ENCODE measurements at places on chromosomes 5 and 9.

DNA sequence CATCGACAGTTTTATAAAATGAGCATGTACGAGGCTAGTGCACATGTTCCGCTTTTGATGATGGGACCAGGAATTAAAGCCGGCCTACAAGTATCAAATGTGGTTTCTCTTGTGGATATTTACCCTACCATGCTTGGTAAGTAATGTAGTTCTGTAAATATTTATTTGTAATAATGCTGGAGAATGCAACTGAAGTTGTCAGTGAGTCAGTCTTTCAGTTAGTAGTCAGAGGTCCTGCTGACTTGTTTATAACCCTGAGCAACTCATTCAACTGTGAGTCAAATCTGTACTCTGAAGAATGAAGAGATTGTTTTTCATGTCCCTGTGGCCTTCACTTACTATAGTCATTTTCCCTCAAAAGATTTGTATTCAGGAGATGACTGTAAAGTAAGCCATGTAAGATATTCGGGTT lies 28.4 kb upstream of the GPR150 start:
- peak; percentile 8 for DNase-seq

GRCh38 chr5:176781054-176781375 lies 29.3 kb upstream of the UNC5A start:
- DNase-seq, result no peak

- DNase-seq, result no peak
These were observed 104.3 kb upstream of the PTGER4 start for GRCh38 chr5:40575411-40575810.

- DNase-seq, result no peak
These were observed 8.0 kb downstream of the NTNG2 start for GRCh38 chr9:132169672-132170392.

DNA sequence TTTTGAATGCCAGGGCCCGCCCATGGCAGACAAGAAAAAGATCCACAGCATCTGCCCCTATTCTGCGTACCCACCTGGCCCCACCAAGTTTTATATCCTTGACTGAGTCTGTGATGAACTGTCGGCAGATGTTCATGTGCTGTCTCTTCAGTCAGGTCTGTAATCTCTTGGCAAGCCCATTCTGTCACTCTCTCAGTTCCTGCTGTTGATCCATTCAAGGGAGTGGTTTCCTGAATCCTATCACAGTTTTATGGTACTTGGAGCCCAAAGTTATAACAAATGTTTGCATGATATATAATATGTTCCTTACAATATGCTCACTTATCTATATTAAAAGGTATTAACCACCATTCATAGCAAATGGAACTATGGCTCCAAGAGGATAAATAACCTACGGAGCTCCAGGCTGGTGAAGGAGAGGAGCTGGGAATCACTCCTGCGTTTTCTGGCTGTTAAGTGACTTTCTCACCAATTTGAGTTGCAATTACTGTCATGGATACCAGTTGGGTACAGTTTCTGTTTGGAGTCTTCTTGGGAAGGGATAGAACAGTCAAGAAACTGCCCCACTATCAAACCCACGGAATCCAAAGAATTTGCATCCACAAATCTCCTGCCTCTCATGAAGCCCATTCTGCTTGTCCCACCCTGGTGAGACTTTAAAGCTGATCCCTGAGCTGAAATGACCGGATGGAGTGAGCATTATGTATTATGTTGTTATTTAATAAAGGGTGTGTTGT lies 103.4 kb upstream of the SPRY4 start:
- no peak for DNase-seq

GRCh38 chr5:16536246-16536645 lies 70.6 kb upstream of the ZNF622 start:
- no peak for DNase-seq

DNA sequence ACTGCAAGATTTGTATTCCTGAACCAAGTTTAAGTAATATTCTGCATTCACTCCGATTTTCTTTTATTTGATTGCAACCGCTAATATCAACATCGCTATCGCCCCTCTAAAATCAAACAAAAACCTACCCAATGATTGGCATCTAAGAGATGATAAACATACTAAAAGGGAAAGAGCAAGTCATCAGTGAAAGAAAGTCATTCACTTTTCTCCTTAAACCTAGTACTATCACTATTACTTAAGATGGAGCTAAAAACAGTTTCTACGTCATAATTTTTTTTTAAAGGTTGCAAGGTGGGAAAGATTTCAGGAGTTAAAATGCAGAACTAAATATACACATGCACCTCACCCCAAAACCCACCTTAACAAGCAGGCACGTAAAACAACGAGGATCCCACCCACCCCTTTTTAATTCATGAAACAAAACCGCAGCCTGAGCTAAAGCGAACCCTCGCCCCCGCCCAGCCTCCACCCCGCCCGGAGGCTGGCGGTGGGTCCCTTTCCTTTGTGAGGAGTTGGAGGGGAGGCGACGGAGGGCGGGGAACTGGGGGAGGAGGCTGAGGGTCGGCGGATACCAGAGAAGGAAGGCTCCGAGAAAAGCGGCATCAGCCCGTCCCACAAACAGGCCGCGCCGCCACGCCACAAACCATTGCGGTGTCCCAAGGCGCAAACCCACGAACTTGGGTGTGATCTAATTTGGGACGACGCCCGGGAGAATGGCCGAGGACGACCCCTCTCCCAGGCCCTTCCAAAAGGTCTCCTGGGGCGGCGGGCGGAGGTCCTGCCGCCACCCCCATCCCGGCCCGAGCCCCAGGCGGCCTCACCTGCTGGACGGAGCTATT lies 861 bp downstream of the UBQLN1 start:
- DNase-seq, result no peak

DNA sequence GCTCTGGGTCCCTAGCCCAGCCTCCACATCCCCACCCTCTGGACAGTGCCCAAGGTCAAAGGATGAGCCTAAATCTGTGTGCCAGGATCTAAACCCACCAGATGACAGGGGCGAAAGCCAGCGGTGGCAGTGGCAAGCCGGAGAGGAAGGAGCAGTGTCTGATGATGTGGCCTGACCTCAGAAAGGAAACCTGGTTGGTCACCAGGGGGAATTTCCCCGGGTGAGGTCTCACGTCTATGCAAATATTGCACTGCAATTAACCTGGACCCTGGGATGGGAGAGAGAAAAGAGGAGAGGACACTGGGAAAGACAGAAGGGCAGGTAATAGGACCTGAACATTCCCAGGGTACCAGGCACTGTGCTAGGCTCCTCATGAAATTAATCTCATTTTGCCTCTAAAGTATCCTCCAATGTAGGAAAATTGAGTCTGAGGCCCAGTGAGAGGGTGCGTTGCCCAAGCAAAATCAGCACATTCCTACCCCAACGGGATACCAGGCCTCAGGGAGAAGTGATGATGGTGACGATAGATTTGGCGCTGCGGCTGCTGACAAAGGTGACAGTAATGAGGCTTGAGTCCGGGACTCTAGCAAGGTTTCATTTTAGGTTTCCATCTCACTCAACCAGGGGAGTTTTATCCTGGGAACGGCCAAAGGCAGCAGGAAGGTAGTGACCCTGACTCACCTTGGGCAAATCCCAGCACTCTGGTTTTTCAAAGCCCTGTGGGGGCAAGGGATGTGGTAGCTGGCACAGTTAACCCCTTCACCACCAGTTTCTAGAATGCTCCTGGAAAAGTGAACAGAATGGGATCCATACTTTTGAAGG lies 13.4 kb upstream of the TNIP1 start:
- no peak for DNase-seq

DNA sequence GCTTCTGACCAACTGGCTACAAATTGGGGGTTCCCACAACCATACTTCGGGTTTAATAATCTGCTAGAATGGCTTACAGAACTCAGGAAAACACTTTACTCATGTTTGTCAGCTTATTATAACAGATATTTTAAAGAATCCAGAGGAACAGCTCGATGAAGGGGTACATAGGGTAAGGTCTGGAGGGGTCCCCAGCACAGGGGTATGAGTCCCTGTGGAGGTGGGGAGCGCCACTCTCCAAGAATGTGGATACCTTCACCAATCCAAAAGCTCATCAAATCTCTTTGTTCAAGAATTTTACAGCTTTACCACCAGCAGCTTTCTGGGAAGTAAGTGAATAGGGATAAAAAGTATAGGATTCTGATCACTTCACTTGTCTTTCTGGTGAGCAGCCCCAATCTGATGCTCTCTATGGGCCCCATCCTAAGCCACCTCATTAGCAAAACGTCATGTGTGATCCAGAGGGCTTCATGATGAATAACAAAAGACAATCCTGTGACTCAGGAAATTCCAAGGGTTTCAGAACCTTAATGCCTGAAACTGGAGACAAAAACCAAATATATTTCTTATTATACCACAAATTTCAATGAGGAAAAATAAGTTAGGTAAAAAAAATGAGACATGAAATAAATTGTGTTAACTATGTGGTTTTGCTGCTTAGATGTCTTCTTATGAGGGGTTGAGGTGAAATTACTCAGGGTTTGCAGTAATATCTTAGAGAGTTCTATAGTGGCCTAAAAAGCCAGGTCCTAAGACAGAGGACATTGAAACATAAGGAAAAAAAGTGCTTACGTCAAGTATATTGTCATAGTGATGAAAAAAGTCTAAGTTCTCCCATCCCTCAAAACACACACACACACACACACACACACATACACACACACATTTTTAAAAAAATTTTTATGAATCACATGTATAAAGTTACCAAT lies 290.5 kb downstream of the ANXA1 start:
- no peak for DNase-seq

- DNase-seq, result no peak
These were observed 16.9 kb upstream of the LECT2 start for GRCh38 chr5:135971701-135972100.

DNA sequence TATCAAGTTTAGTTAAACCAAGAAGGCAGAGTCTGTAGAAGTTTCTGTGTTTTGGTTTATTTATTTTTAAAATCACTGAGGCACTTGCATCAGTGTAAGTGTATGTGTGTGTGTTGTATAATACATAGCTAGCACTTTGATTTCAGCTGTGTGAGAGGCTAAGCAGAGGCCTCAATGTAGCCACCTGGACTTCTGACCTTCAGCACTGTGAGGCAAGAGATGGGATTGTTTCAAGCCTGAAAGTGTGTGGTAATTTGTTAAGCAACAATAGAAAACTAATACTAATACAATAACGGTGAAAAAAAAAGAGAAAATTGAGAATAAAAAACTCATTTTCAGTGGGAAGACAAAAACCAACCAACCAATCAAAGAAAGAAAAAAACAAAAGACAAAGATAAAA lies 327.3 kb downstream of the CDH18 start:
- DNase-seq, result no peak

DNA sequence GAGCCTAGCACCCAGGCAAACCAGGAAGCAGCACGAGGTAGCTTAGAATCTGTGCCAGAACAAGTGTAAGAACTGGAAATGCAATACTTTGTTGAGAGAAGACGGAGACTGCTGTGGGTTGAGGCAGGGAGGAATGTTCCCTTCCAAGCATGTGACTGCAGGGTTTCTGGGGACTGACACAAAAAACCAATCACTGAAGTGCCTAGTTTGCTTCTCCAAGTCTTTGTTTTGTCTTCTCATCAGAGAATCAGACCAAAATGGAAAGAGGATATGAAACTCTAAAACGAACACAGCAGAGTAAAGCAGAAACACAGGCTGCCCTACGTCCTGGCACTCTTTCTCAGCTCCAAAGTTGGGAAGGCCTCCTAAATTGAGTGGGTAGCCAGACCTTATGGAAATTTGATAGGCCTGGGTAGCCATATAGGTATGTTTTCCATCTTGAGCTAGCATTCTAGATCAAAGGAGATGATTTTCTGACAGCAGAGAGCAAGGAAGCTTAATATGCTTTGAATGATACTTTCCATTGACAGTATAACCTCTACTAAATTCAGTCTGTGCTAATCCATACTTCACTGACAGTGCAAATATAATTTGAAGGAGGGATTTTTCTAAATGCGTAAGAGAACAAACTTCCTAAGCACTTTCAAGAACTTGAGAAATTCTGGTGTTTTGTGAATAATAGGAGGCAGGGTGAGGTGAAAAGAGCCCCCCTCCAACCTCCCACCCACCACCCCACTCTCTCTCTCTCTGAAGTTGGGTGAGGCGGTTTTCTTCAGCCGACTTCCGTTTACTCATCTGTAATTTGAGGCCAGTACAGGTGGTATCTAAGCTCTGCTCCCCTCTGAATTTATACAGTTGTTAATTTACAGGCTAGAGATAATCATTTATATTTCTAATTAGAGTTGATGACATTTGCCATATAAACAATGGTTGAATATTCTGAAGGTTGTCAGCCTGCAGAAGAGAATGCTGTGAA lies 5.5 kb downstream of the ADRB2 start:
- DNase-seq, result no peak

GRCh38 chr5:2511706-2512105 lies 239.8 kb downstream of the IRX2 start:
- no peak for DNase-seq

DNA sequence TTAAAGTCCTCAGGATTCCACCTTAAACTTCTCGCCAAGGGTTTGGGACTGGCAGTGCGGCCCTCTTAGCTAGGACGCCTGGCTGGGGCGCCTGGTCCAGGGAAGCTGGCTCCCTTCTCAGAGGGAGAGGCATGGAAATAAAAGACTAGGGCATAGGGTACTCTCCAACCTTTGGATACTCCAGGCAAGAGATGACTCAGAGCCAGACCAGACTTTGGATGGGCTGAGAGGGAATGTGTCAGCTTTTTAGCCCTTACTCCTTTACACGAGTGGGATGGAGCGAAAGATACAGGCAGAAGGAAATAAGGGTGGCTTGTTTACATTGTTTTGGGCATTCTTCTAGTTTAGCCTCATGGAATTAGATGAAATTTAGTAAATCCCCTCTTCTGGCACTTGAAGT lies 48.2 kb downstream of the IL31RA start:
- DNase-seq, result no peak

DNA sequence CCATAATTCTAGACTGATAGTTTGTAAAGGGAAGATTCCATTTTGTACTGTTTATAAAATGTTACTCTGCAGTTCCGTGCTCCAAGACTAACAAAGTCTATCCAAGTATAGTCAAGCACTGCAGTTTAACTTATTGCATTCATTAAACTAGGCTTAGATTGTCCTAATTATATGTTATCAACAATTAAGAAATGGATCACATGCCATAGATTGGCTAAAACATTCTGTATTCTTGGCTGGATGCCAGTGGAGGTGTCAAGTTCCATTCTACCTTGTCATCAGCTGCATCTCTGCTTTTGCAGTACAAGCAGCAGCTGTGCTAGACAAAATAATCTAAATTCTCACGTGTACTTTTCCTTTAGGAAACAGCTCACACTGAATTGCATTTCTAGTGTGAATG lies 69.4 kb upstream of the MEF2C start:
- no peak for DNase-seq

- no peak for DNase-seq
These were observed 21.6 kb downstream of the PAEP start for GRCh38 chr9:135582966-135583687.

DNA sequence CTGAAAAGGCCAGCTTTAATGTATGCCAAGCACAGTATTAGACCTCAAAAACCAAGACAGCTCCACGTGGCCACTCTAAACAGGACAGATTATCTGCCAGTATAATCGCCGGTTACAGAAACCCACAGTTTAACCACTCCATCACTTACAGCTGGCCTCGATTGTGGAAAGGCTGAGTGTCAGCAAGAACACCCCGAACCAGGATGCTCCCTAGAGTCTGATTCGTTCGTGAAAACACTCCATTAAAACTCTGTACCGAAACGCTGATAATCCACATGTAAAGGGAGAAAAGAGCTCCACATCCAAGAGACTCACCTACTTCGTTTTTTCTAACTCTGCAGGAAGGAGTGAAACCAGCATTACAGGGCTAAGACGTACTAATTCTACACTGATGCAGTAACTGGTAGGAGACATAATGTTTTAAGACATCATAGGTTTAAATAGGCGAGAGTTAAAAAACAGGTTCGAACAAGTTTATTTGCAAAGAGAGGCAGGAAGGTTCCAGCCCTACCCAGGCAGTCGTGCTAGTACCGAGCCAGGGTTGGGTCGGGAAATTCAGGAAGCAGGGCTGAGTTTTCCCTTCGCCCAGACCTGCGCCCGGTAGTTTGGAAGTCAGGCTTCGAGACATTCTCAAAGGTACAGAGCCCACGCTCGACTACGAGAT lies 949 bp downstream of the SERINC5 start:
- no peak for DNase-seq

Measured in brain pericyte (primary cell).